ENCODE measurements at places on chromosomes 1 and 21. TPM values are rescaled to one million over a fixed set of nuclear protein-coding genes. Genes with fewer than 3 reads are reported as not detected.

Gene FAM177B
- not detected for total RNA-seq

Gene RSPO1
- not detected for total RNA-seq

Gene ADAMTS5
- not detected for total RNA-seq

Gene FALEC
- total RNA-seq = not detected

Gene LHX8
- total RNA-seq = not detected

Gene RER1
- total RNA-seq = 87.1 TPM

Gene BARHL2
- not detected for total RNA-seq

Gene NR0B2
- total RNA-seq = not detected

Gene FCRL6
- total RNA-seq = not detected

Gene CRABP2
- total RNA-seq = 591 TPM

Gene FBXO44
- 12.0 TPM for total RNA-seq

Gene RGS16
- 0.74 TPM for total RNA-seq

Gene ST6GALNAC3
- total RNA-seq = 0.14 TPM

Gene LCE1B
- not detected for total RNA-seq

Gene PDC
- not detected for total RNA-seq

Gene WDR64
- total RNA-seq = not detected

Gene LPGAT1
- 11.1 TPM for total RNA-seq

Gene CR1L
- total RNA-seq = not detected

Gene FMO4
- 2.0 TPM for total RNA-seq

Gene MANEAL
- total RNA-seq = 0.93 TPM

Gene METTL18
- 7.4 TPM for total RNA-seq

Gene INAVA
- total RNA-seq = 72.1 TPM

Gene TAS1R3
- 0.05 TPM for total RNA-seq

Gene GRIK1
- not detected for total RNA-seq

Gene AKR7A2
- total RNA-seq = 82.9 TPM

Gene ARHGEF16
- total RNA-seq = 24.5 TPM

Gene PLPPR4
- not detected for total RNA-seq

Gene MAP3K21
- 10.6 TPM for total RNA-seq

Gene LRRC39
- not detected for total RNA-seq

Gene TMIGD3
- not detected for total RNA-seq

Gene CDA
- total RNA-seq = 18.5 TPM

Gene LPAR3
- 25.7 TPM for total RNA-seq

Gene CCDC185
- not detected for total RNA-seq

Gene ST6GALNAC5
- total RNA-seq = 0.60 TPM

Gene C1orf185
- total RNA-seq = not detected

Gene LAD1
- 244 TPM for total RNA-seq

Gene NKAIN1
- not detected for total RNA-seq

Gene SLC41A1
- 11.7 TPM for total RNA-seq

Gene DAB1
- not detected for total RNA-seq

Gene BSND
- not detected for total RNA-seq

Gene INTS7
- 13.3 TPM for total RNA-seq

Gene B3GALT2
- not detected for total RNA-seq

Gene PYCR2
- 63.7 TPM for total RNA-seq

Data from airway epithelial cell (primary cell).